CD4-positive, alpha-beta T cell treated with Interleukin-6 at 100 ng/mL for 8 hours (primary cell): ENCODE measurements at places on chromosomes 7 and 10.

DNA sequence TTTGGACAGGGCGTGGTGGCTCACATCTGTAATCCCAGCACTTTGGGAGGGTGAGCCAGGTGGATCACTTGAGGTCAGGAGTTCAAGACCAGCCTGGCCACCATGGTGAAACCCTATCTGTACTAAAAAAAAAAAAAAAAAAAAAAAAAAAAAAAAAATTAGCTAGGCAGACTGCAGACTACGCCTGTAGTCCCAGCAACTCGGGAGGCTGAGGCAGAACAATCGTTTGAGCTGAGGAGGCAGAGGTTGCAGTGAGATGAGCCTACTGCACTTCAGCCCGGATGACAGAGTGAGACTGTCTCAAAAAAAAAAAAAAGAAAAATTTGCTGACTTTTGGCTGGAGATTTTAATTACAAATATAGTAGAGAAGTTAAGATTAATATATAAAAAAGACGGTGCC lies 104.0 kb downstream of the HIPK2 start:
- no peak for DNase-seq

GRCh38 chr10:9911488-9911887 lies 1106.2 kb upstream of the CELF2 start:
- no peak for DNase-seq

GRCh38 chr10:61786728-61787127 lies 114.8 kb upstream of the ARID5B start:
- DNase-seq, result no peak

GRCh38 chr10:110531687-110532086 lies 34.0 kb downstream of the DUSP5 start:
- no peak for DNase-seq

DNA sequence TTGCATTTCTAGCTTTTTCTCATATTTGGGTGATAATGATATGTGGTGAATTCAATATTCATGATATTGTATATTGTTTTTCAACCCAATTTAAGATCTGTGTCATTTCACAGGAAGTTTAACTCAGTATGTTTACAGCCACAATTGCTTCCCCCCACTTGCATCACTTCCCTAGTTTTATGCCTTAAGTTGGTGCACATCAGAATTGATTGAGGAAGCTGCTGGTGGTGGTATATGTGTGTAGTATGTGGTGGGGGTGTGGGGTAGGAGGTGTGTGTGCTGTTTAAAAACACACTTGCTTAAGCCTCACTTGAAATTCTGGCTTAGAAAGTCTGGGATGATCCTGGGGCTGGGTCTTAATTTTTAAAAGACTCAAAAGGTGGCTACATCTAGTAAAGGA lies 245.1 kb upstream of the AOAH start:
- DNase-seq, result peak; percentile 10

DNA sequence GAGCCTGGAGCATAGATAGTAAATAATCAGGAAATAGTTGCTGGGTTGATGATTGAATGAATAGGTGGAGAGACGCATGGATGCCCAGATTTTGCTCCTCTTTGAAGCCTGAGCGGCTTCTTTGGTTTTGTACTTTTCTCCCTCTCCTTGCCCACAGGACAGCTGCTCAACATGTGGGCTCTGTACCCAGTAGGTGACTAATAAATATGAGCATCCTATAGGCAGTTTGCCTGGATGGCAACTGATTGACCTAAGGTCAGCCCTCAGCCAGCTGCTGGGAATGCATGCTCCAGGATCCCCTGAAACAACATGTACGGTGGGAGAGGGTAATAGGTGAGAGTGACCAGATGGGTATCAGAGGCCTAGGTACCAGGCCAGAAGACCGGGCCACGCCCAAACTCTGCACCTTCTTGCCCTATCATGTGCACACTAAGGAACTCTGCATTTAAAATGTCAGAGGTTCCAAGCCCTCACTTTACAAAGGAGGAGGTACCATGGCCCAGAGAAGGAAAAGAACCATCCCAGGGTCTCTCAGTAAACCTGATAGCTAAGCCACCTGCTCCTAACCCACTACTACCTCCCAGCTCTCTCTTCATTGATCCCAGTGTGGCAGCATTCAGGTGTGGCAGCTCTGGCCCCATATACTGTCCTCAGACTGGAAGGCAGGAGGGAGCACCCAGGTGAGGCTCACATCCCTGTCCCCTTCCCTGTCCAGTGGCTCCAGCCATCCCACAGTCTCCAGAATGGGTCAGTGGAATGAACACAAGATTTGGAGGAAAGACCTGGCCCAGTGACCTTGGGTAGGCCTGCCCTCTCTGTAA lies 2.7 kb upstream of the ZCCHC24 start:
- no peak for DNase-seq

DNA sequence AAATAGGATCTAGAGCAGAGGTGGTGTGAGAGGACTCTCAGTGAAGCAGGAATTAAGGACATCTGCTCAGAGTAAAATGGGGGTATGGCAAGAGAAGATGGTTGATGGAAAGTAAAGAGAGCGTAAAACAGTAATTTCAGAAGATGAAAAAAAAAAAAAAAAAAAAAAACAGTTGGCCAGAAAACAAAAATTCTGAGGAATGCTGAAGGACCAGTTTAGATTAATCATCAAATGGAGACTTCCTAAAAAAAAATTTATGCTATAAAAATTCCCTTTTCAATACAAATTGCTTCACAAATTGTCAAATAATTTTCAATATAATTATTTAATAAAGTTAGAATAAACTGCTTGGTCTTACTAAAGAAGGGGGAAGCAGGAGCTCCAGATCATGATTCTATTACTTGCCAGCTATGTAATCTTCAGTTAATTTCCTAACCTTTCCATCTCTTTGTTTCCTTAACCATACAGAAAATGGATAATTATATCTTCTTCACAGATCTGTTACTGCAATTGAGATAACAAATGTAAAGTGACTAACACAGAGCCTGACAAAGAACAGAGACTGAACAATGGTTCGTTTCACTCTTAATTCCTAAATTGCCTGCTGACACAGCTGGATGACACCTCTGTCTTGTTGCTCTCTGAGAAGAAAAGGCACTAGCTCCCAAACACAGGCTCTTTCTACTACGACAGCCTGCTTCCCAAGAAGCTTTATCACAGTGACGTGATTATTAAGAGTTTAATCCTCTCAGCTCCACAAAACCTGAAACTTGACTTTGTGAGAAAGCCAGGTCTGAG lies 64.9 kb upstream of the GPR22 start:
- DNase-seq, result no peak

DNA sequence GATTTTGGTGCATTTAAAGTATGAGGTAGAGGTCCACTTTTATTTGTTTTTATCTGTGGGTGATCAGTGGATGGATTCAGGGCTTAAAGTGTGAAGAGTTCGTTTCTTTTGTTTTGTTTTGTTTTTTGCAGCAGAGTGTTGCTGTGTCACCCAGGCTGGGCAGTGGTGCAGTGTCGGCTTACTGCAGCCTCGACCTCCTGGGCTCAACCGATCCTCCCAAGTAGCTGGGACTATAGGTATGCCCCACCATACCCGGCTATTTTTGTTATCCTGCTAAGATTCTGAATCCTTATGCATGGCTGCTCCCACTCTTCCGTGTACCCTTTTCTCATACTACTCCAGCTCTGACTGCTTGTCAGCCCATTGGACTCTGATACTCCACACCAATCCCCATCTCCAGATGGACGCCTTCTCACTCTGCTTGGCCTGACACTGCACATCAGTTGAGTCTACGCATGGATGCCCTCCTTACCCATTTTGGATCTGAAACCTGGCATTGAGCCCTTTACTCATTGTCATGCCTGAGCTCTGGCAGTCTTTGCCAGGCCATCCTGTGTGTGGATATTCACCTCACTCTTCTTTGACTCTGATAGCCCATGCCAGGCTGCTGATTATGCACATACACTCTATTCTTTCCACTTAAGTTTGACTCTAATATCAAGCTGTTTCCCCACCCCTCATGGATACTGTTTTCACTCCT lies 119.5 kb downstream of the CCSER2 start:
- DNase-seq, result no peak

DNA sequence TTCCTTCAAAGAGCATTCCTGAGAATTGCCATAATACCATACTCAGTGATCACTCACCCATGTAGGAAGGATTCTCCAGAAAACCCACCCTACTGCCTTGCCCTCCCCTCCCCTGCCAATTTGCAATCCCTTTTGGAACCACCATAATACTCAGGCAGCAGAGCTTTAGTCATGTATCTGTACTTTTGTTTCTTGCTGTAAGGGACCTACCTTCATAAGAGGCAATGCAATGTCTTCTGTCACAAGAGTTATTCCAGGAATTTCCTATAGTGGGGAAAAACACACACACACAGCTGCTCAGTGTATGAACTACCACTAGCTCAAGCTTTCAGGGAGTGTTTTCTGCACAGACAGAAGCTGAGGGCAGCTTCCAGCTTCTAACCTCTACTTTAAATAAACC lies 67.0 kb downstream of the GSAP start:
- no peak for DNase-seq

- no peak for DNase-seq
Observed at GRCh38 chr7:102125127-102125596, 161.5 kb upstream of the SH2B2 start.

DNA sequence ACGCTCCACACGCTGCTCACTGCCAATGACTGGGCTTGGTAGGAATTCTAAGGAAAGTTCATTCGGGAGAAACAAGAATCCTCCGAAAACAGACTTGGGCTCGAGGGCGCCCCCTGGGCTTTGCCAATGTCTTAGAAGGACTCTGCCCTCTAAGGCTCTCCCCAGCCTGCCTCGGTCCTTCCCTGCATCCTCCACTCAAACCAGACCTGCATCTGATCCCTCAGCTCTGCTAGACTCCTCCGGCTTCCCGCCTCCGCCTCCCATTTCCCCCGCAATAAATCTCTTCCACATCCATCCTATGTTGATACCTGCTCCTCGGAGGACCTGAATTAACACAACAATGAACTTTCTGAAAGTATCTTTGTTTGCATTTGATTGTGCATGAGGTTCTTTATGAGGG lies 177.6 kb downstream of the PLPP4 start:
- DNase-seq, result no peak

DNA sequence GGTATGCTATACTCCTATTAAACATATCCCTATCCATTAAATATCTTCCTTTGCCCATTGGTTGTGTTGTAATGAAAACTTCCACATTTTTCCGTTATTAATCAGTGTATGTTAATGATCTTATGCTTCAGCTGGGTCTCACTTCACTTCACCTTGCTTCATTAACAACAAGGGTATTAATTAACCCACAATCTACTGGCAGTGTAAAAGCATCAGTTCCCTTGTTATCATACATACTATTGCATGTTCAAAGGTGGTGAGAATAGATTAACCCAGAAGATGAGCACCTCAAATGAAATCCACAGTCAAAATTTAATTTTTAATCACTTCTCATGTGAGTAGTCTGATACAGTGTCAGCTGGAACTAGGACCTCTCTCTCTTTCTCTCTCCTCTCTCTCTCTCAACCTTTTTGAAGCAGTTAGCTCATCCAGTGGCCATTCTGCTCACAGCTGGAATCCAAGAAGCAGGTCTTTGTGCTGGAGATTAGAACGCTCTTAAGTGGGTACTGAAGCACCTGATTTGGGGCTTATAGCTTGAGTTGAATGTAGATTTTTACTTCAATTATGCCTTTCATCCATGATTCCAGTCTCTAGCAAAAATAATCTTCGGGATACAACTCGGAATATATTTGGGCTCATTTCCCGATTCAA lies 172.3 kb downstream of the RAPGEF5 start:
- DNase-seq, result no peak

GRCh38 chr10:74307061-74307651 lies 156.1 kb downstream of the ADK start:
- DNase-seq, result no peak

DNA sequence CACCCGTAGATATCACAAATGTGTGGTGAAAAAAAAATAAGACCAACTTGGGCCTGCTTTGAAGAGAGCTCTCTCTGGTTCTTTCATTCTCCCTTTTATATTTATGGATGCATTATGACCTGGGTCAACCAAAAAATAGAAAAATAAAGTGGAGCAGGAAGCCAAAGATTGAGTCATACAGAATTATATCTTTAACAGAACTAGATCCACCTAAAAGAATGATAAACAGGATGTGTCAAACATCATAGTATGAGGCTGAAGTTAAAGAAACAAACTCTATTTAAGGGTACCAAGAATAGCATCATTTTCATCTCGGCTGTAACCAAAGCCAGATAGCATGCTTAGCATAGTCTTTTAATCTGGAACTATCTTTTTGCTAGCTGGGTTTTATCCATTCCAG lies 28.8 kb upstream of the NMT2 start:
- no peak for DNase-seq

GRCh38 chr10:4215485-4215884 lies 430.5 kb upstream of the KLF6 start:
- DNase-seq, result no peak

DNA sequence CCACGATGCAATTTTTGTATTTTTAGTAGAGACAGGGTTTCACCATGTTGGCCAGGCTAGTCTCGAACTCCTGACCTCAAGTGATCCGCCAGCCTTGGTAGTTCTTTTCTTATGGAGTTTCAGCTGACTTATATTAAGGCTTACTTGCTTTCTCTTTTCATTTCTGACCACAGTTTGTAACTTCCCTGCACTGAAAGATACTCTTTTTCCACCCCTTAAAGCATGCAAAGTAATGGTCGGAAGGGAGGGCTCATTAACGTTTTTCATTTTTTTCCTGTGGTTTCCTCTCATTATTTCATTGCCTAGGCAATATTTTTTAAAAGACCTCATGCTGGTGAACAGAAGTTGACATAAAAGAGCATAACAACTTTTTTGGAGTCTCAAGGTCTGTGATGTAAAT lies 27.0 kb downstream of the ADRB1 start:
- no peak for DNase-seq

GRCh38 chr10:90589825-90590224 lies 268.0 kb downstream of the HTR7 start:
- DNase-seq, result no peak

GRCh38 chr10:109454691-109455090 lies 468.6 kb downstream of the XPNPEP1 start:
- no peak for DNase-seq

GRCh38 chr10:103845972-103846371 lies 9.4 kb downstream of the SH3PXD2A start:
- DNase-seq, result peak; percentile 52

GRCh38 chr7:121837462-121837861 lies 35.5 kb upstream of the PTPRZ1 start:
- no peak for DNase-seq
